ENCODE measurements at places on chromosomes 4 and X. TPM values are rescaled to one million over a fixed set of nuclear protein-coding genes. Genes with fewer than 3 reads are reported as not detected.

DNA sequence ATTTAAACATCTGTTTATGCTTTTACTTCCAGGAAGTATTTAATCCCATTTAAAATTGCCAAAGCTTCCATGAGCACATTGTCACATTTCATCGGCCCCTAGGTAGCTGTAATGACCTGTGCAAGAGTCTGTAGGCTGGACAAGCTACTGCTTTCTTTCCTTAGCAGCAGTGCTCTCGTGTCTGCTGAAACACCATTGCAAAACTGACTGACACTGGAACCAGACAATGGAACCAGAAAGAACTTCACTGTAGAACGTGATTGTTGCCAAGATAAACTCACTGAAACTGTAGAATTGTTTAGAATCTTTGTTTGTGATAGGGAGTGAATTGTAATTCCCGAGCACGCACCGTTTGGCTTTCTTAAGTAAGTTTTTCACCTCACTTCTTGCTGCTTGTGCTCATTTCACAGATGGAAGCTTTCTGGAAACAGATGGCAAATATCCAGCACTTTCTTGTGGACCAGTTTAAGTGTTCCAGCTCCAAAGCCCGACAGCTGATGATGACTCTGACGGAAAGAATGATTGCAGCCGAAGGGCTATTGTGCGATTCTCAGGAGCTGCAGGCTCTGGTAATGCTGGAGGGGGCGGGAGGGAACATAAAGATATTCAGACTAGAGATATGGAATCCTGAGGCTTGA lies 36.9 kb downstream of the EVC start:
- H3K4me1 ChIP-seq = peaks cover 19% of the 10 kb centered on the region
- peaks cover 16% of the 10 kb centered on the region for H3K36me3 ChIP-seq
- H3K27me3 ChIP-seq = no peaks in the 10 kb centered on the region
- peak; percentile 96 for DNase-seq
- H3K27ac ChIP-seq = peak overlapping the region; percentile 62
- H3K4me3 ChIP-seq = no peak overlapping the region

GRCh38 chrX:133913658-133914388 lies 71.6 kb downstream of the GPC3 start:
- no peak for DNase-seq
- H3K4me3 ChIP-seq = no peak overlapping the region
- no peaks in the 10 kb centered on the region for H3K36me3 ChIP-seq
- no peaks in the 10 kb centered on the region for H3K27me3 ChIP-seq
- no peaks in the 10 kb centered on the region for H3K4me1 ChIP-seq

DNA sequence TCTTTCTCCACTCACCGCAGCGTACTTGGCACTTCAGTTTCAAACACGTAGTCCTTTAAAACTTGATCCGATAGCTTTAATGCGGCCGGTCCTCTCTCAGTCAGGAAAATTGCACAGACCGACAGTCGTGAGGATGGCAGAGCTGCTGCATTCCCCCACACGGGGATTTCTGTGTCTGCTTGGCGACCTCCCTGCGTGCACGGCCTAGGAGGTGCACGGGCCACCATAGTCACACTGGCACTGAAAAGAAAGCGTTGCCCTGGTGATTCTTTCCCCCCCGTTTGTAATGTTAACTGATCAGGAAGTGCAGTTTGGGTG lies 10.3 kb downstream of the AKAP17A start:
- H3K4me1 ChIP-seq = no peaks in the 10 kb centered on the region
- DNase-seq = no peak
- H3K27ac ChIP-seq = no peak overlapping the region
- H3K4me3 ChIP-seq = no peak overlapping the region
- no peaks in the 10 kb centered on the region for H3K27me3 ChIP-seq
- peaks cover 32% of the 10 kb centered on the region for H3K36me3 ChIP-seq

GRCh38 chr4:41683326-41683725 lies 65.2 kb downstream of the PHOX2B start:
- H3K27me3 ChIP-seq = no peaks in the 10 kb centered on the region
- no peak overlapping the region for H3K4me3 ChIP-seq
- no peaks in the 10 kb centered on the region for H3K36me3 ChIP-seq
- H3K4me1 ChIP-seq = no peaks in the 10 kb centered on the region
- H3K27ac ChIP-seq = no peak overlapping the region

- no peaks in the 10 kb centered on the region for H3K27me3 ChIP-seq
- peak; percentile 70 for DNase-seq
- H3K27ac ChIP-seq = no peak overlapping the region
- H3K36me3 ChIP-seq = no peaks in the 10 kb centered on the region
Observed at GRCh38 chrX:8663325-8663724, 68.6 kb downstream of the ANOS1 start.

DNA sequence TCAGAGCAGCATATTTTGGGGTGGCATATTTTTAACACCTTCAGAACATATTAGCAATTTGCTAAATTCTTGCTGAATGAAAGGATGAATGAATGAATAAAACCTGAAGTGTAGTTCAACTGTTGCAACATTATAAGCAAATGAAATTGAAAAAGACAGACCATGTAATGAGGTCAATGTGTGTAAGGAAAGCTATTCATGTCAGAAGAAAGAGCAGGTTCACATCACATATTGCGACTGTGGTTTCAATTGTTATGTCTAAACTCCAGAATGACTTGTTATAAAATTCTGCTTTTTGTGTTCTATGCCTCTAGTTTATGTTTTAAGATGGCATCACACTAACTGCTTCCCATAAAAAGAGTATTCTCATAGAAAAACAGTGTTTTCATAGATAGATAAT lies 32.9 kb upstream of the DSPP start:
- H3K4me3 ChIP-seq = no peak overlapping the region
- no peak overlapping the region for H3K27ac ChIP-seq
- H3K36me3 ChIP-seq = no peaks in the 10 kb centered on the region
- H3K4me1 ChIP-seq = no peaks in the 10 kb centered on the region

INTU gene
- 9.5 TPM for total RNA-seq

TMEM144 gene
- 2.3 TPM for total RNA-seq

MAGEB17 gene
- not detected for total RNA-seq

CXCL13 gene
- total RNA-seq = not detected
